ENCODE measurements at places on chromosomes 4 and X.
A peak's percentile ranks its signal among the peaks of the same experiment; 100 is the strongest.

- no peak for DNase-seq
Measured at GRCh38 chr4:25835384-25835783, 27.4 kb downstream of the SEL1L3 start.

DNA sequence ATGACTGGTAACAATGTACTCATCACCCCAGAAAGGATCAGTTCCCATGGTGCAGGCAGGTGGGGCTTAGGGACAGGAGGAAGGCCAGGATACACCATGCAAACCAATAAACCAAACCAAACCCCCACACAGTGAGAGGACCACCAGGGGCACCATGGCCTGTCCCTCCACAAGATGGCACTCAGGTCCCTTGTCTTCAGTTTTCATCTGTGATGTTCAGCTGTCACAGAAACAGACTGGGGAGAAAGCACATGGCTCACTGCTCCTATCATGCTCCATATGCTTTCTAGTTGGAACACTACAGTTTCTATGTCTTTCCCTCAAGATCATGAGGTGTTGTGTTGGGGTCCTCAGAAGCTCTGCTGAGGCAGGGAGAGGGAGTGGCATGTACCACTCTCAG, 10.1 kb downstream of the HS3ST1 start:
- no peak for DNase-seq

DNA sequence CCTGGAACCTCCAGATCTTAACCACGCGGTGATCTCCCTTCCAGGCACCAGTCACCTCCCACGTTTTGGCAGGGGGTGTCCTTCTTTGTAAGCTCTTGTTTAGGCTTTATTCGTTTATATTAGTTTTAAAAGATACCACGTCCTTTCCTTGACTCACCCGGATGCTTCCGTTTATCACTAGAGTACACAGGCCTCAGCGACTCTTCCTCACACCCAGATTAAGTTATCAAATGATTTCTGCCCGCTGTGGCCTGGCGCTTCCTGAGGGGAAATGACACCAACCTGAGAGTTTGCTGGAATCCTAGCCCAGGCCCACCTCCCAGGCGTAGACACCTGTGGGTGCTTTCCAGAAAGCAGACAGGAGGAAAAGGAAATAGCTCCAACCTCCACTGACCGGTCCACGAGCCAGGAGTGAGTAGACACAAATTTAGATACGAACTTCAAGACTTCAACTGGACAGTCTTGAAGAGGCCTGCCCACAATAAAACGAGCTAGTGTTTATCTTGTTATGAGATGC, 756 bp upstream of the ADAMTS3 start:
- no peak for DNase-seq

DNA sequence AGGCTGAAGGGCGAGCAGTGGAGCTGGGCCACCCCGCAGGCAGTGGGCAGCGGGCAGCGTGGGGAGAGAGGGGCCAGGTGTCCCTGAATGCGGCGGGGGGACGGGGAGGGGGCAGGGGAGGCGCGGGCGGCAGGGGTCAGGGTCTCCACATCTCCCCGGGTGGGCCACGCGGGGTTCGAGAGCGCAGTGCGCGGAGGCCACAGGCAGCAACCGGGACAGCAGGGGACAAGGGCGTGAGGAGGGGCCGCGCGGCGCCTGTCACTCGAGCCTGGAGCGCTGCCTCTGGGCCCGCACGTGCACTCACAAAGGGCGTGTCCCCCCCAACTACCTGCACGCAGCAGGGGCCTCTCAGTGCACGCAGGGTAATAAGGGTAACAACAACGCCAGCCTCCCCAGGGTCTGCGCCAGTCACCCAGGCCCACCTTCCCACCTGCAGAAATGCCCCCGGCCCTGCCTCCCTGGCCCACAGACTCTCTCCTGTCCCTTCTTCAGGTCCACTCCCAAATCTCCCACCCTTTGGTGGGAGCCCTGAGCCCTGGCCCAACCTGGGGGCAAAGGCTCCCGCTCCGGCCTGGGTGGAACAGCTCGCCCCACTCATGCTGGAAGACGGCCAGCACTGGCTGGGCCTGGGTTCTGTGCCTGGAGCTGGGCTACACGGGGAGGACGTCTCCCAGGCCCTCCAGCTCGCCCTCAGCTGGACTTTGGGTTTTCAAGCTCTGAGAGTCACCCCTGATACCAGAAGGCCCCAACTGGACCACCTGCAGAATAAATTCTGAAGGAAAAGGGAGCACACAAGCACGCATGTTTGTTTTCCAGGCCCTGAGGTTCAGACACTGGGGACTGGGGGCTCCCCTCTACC, 53.2 kb downstream of the ZFYVE28 start:
- DNase-seq, result no peak

DNA sequence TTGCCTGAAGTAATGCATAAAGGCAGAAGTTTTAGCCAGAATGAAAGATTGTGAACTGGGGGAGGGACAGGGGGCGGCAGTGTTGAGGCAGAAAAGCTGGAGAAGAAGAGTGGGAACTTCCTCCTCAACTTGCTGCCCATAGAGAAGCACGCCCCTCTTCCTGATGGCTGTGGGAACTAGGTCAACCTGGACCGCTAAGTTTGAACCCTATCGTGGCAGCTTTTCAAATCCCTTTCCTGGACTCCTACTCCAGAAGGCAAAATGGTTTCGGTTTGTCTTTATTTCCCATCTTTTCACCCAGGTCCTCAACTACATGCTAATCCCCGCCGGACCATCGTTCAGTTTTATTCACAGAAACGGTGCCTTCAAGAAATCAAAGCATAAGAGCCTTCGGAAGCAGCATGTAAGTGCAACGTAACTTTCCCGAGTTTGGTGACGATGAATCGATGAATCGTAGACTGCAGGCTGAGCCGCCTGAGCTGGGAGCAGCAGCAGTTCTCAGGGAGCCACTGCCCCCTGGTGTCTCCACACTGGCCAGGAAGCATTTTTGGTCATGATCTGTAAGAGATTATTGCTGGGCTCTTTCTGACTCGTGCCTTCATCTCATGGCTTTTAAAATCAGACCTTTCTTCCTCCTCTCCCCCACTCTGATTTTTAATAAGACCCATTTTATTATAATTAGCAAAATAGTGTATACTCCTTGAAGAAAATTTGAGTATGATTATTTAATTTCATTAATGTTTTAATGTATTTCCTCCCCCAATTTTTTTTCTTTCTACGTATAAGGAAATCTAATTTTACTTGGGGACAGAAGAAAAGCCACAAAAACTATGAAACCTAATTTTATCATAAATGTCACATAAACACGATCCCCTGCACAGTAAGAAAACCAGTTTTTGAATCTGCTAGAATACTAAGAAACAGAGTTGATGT, 21.4 kb downstream of the SPINK2 start:
- DNase-seq, result peak; percentile 82

DNA sequence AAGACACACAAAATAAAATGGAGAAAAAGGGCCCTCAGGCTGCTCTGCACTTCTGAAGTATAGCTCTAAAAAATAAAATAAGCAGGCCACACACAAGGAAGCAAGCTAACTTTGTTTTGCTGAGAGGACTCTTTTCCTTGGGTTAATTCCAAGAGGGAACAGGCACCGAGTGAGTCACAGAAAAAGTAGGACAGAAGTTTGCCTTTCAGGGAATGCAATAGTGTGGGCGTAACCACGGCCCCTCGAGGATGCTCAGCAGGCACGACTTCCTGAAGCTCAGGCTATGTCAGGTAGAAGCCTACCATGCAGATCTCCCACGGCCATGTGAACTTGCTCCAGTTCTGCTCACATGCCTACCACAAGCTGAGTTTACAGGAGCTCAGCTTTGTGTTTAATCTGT, 22.1 kb downstream of the PPP1R2C start:
- DNase-seq, result no peak

DNA sequence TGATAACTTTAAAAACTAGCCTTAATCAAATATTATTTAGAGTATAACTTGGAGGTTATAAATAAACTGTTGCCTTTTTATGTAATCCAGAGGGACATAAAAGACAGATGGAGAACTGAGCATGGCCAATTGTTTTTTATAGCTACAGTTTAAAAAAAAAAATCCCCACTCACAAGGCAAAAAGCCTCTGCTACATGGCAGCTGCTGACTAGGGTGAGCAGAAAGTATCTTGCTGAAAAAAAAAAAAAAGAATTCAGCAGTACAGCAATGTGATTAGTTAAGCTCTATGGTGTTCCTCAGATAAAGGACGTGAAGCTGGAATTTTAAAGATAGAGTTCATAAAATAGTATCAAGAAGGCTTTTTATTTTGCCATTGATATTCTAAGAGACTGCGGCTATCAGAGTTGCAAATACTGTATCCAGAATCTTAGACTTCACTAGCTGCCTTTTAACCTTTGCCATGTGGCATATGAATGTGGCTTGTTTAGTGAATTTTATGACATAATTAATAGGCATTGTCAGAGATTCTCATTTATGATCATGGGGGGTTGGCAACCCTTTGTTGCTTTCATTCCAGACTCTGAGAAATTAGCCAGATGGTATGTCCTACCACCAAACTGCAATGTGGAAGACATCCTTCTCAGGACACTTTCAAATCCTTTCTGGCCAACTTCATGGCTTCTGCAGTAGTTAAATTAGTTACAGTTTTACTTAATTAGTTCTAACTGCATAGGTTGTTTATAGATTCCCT, 498.0 kb downstream of the STPG2 start:
- no peak for DNase-seq

- no peak for DNase-seq
Measured at GRCh38 chrX:125998432-125998831, 167.7 kb downstream of the DCAF12L2 start.

GRCh38 chr4:101801958-101802357, 11.4 kb downstream of the BANK1 start:
- DNase-seq, result no peak

- DNase-seq, result no peak
Measured at GRCh38 chrX:50952406-50952805, 41.9 kb downstream of the BMP15 start.

DNA sequence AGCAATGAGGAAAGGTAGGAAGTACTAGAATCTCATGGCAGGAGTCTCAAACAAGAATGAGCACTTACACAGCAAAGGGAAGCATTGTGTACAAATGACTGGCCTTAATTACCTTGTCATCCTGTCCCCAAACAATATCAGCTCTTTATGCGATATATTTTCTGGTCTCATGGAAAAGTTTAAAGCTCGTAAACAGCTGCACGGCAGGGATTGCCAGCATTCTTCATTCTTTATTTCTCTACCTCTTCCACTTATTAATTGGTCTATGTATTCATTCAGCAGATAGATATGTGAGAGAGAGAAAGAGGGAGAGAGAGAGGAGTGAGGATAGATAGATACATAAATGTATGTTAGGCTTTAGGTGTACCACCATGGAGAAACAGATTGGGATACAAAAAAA, 155.8 kb upstream of the FAT4 start:
- no peak for DNase-seq

DNA sequence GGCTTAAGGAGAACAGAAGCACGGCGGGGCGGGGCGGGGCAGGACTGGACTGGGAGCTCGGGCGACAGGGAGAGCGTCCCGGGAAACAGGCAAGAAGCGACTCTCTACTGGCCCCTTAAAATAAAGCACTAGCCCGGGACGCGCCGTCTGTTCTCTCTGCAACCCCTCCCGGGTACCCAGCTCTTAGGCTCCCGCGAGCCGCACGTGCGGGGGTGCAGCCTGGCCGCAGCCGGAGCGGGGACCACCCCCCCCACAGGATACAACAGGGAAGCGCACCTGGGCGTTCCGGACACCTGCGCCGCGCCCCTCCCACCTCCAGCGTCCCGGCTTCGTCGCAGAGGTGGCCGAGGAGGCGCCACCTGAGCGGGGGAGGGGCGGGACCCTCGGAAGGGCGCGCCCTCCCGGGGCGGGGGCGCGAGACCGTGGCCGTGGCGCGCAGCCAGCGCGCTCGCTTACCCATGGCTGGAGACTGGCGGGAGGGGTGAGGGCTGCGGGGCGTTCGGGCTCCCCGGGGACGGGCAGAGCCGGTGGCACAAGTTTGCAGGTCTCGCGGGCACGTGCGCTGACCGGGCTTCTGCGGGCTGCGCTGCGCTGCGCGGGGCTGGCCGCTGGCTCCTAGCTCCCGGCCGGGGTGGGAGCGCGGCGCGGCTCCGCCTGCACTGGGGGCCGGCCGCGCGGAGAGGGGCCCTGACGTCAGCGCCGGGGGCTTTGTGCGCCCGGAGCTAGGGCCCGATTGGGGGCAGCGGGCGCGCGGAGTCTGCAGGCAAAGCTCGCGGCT, 91.5 kb downstream of the GEMIN8 start:
- DNase-seq, result peak; percentile 70

DNA sequence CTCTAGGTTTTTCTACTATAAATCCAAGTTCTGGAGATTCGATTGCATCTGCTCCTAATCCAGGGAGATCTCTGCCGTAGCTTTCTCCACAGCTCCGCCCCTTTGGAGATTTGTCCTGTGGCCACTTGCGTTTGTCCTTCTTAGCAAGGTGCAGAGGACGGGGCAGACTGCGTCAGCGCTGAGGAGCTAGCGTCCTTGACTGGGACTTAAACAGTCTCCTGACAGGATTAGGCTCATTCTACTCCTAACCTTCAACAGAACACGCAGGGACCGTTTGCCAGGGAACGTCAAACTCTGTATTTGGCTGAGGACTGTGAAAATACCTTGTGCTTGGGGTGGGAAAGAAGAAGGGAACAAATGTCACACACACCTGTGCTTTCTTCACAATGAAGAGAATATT, 38.6 kb downstream of the SORBS2 start:
- DNase-seq, result no peak

DNA sequence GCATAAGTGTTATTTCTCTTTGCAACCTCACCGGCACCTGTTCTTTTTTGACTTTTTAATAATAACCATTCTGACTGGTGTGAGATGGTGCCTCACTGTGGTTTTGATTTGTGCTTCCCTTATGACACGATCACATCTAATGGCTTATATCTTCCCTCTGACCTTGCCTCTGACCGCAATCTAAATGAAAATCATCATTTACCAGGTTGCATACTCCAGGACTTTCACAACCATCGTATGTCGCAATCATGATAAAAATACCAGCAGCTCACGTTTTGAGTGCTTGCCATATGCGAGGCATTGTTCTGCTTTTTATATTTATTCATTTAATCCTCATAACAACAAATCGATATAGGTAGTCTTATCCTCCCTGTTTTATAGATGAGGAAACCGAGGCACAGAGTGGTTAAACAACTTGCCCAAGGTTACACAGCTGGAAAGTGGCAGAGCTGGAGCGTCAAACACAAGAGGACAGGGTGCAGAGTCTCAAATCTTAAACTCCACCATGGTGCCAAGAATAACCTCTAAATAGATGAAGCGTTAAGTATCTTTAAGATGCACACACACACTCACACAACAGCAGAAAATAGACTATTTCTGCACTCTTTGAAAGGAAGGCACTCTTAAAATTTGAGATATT, 102.2 kb downstream of the SEL1L3 start:
- no peak for DNase-seq
